Adrenal gland (tissue), 19 donors: ENCODE measurements at places on chromosomes 4 and X.

GRCh38 chrX:47245156-47245555, 12.3 kb downstream of the USP11 start:
- DNase-seq = no peak

GRCh38 chrX:137051978-137052642, 18.3 kb upstream of the GPR101 start:
- DNase-seq = peak; percentile 39

DNA sequence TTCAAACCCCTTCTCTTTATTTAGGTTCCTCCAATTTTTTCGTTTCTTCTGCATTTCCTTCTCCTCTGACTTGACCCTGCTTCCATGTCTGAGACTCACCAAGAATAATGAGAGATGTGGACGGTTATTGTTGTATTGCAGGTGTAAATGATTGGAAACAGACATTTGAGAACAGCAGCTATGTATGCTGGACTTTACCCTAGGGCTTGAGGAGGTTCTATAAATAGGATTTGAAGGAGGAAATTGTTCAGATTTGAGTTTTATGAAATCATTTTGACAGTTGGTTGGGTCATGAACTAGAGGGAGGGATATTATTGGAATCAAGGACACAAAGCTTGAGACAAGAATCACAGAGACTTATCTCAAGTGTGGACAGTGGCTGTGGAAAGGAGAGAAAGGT, 614.6 kb upstream of the CPEB2 start:
- DNase-seq = no peak

DNA sequence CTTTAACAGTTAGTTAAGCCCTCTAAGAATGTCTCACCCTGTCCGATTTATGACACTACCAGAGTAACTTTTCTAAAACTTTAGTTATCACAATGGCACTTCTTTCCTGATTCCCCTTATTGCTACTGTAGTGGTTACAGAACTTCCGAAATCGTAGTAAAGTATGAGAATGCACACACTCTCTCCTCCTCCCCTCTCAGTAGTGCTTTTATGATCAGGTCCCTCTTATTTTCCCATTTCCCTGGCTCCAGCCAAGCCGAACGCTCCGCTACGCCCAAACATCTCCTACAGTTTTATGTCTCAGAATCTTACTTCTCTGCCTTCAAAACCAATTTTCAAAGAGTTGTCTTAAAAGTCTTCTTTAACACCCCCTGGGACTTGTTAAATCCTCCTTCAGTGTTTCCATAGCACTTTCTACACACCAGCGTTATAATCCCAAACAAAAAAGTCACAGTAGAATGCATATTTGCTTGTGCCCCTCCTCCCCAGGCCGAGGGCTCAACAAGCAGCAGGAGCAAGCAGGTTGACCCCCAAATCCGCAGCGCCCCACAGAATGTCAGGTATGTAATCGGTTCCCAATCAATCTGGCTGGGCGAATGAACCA, 671 bp downstream of the HPF1 start:
- DNase-seq = no peak

GRCh38 chr4:7281691-7282665, 89.6 kb downstream of the SORCS2 start:
- DNase-seq = no peak

DNA sequence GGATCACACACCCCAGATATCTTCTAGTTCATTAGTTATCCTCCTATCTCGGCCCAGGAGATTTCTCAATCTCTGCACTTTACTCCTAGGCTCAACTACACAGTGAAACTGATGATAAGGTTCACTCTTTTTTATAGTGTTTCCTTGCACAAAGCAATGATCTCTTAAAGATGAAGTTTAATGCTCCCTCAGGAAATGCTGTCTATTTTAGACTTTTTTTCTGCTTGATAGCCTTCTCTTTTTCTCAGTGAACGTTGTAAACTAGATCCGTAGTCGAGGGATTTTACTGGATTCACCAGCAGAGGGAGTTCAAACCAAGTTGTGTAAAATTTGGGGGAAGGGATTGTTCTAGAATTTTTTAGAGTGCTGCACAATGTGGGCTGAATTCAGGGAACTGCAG, 269.6 kb downstream of the GBA3 start:
- DNase-seq = no peak

DNA sequence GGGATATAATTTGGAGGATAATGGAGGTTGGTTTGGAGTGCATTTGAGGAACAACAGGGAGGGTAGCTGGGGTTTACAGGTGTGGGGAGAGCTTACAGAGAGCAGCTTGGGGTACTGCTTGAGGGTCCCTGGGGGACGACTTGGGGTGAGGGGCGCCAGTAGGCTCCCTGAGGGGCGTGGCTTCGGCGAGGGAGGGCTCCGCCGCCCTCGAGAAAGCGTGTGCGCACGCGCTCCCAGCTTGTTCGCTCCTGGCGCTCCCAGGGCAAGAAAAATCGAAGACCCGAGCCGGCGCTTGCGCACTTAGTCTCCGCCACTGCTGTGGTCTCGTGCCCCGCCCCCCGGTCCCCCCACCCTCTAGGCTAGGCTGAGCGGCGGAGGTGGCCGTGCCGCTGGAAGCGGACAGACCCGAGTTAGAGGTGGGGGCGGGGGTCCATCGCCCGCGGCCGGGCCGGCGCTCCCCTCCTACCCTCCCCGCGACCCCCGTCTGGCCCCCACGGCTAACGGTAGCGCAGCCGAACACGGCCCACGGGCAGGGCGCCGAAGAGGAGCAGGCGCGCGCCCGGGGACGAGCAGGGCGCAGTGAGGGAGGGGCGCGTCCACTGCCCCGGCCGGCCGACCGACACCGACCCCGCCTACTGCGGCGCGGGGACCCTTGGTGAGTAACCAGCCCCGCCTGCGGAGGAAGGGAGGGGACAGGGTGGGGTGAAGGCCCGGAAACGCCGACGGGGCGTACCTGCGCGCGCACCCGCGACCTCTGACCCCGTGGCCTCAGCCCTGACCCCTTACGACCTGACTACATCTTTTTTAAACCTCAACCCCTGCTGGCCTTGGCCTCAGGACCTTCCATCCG, 5.4 kb upstream of the CCDC120 start:
- no peak for DNase-seq

- DNase-seq = peak; percentile 44
Observed at GRCh38 chr4:170853422-170854021, 763.8 kb upstream of the AADAT start.

GRCh38 chr4:120085705-120086104, 19.1 kb upstream of the MAD2L1 start:
- no peak for DNase-seq

- no peak for DNase-seq
Observed at GRCh38 chr4:177582992-177583391, 140.8 kb upstream of the AGA start.

DNA sequence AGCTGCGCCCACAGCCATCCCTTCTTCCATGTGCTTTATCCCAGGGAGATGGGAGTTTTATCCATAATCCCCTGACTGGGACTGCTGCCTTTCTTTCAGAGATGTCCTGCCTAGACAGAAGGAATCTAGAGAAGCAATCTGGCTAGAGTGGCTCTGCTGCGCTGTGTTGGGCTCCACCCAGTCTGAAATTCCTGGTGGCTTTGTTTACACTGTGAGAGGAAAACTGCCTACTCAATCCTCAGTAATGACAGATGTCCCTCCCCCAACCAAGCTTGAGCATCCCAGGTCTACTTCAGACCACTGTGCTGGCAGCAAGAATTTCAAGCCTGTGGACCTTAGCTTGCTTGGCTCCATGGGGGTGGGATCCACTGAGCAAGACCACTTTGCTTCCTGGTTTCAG, 116.9 kb upstream of the AR start:
- no peak for DNase-seq

- DNase-seq = no peak
Observed at GRCh38 chrX:103791228-103791627, 14.6 kb downstream of the PLP1 start.

DNA sequence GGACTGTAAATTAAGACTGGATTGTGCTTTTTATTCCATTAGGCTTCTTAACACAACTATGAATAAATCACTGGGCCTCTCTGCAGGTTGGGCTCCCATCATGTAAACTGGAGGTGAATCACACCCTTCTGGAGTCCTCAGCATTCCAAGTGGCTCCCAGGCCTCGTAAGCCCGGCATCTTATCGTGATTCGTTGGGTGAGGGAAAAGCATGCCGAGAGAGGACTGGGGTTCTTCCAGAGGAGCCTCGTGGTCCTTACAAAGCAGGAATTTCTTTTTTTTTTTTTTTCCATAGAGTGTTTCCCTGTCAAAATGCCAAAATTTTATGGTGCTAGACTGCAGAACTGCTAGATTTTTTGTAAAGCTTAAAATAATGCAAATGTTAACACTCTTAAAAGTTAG, 20.0 kb downstream of the CLDN22 start:
- DNase-seq = no peak

- DNase-seq = no peak
Observed at GRCh38 chrX:78019586-78020483, 50.4 kb upstream of the PGAM4 start.

GRCh38 chr4:94803181-94803580, 45.4 kb downstream of the BMPR1B start:
- no peak for DNase-seq

GRCh38 chr4:155795991-155796390, 37.2 kb downstream of the GUCY1B1 start:
- DNase-seq = no peak

DNA sequence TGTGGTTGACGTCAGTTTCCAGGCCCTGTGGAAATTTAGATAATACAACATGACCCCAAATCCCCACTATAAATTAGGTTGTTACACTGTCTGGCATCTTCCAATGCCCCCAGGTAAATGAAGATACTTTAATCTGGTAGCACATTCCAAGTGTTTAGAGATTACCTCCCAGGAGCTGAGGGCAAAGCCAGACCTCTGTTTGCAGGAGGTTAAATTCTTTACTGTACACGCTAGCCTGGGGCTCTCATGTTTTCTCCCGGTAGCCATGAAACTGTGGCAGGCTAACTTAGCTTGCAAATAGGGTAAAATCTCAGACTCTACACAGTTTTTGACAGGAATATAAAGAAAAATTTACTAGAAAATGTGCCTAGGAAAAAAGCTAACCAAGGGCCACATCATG, 450.0 kb downstream of the PDGFC start:
- DNase-seq = no peak

- DNase-seq = no peak
Observed at GRCh38 chrX:74248889-74249288, 55.1 kb upstream of the ZCCHC13 start.

GRCh38 chr4:182978152-182978827, 61.1 kb upstream of the DCTD start:
- no peak for DNase-seq

DNA sequence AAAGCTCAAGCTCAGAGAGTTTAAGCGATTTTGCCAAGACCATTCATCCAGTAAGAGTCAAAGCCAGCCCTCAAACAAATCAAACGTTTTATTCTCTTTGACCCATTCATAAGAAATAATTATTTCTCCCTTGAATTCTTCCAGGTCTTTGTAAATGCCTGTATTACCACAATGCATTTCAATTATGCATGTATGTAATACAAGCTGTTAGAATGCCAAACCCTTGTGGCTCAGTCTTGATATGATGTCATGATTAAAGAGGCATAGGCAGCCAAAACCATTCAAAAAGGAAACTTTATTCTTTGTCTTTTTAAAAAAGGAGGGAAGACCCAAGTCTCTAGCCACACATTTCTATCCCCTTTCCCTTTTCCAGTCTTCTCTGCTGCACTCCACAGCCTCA, 56.5 kb upstream of the PGM2 start:
- no peak for DNase-seq
